Mammary epithelial cell (primary cell): ENCODE measurements at places on chromosomes 7 and 10. TPM values are rescaled to one million over a fixed set of nuclear protein-coding genes. Genes with fewer than 3 reads are reported as not detected.

PRSS2 gene
- not detected for total RNA-seq

PDE6C gene
- total RNA-seq = not detected in 2 replicates

DNA sequence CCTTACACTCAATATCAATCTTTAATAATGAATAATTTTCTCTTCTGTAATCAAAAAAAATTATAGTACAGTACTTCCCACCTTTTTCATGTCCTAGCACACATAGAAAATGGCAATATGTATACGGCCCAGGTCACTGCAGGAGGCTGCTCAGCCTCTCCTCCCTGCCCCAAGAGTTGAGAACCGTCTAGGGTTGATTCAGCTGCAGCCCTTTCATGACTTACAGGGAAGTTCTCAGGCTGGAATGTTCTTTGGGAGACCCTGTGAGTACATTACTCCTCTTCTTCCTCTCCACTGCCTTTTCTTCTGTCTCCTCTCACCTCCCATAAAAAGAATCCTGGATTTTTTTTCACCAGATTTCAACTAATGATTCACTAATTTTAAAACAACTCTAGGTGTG, 180.0 kb downstream of the HDAC9 start:
- DNase-seq = no peak

GRCh38 chr7:143954135-143954534, 509 bp upstream of the OR2F1 start:
- no peak for DNase-seq

DNA sequence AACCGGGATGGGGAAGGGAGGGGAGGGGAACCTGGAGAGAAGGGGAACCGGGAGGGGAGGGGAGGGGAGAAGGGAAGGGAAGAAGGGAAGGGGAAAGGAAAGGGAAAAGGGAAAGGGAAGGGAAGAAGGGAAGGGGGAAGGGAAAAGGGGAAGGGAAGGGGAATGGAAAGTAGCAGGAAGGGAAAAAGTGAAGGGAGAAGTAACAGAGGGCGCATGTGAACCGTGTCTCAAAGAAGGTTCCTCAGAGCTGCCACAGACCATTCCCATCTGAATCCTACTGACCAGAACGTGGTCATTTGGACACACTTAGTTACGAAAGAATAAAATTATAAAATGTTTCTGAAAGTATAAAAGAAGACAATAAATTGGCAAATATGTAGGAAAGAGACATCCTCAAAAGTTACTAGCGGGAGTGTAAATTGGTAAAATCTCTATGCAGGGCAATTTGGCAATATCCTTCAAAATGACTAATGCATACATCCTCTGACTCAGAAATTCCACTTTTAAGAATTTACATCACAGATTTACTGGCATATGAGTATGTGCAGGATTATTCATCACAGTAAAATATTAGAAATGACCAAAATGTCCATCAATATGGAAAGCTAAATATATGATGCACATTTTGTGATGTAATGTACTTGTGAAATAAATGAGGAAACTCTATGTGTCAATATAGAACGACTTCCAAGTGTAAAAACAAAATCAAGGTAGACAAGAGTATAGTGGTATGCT, 12.9 kb downstream of the C10orf67 start:
- DNase-seq = peak; percentile 90

- no peak for DNase-seq
These were observed 173.4 kb upstream of the BMPER start for GRCh38 chr7:33731912-33732311.
